HFF-Myc (cell line): ENCODE measurements at places on chromosomes 1 and 21.

- peak; percentile 24 for DNase-seq
These were observed 269.2 kb downstream of the SDCCAG8 start for GRCh38 chr1:243525085-243525487.

- DNase-seq = no peak
These were observed 462.2 kb upstream of the PTBP2 start for GRCh38 chr1:96259399-96259798.

DNA sequence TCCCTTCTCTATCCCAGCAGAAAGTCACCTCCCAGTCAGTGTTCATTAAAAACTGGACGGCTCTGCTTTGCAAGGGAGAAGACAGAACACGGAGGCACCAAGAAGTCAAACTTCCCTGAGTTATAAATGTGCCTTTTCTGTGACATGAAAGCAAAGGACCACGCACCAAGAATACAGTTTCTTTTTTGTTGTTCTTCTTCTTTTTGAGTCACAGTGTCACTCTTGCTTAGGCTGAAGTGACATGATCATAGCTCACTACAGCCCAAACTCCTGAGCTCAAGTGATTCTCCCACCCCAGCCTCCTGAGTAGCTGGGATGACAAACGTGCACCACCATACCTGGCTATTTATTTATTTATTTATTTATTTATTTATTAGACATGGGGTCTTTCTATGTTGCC lies 22.7 kb downstream of the GLUL start:
- DNase-seq = no peak

DNA sequence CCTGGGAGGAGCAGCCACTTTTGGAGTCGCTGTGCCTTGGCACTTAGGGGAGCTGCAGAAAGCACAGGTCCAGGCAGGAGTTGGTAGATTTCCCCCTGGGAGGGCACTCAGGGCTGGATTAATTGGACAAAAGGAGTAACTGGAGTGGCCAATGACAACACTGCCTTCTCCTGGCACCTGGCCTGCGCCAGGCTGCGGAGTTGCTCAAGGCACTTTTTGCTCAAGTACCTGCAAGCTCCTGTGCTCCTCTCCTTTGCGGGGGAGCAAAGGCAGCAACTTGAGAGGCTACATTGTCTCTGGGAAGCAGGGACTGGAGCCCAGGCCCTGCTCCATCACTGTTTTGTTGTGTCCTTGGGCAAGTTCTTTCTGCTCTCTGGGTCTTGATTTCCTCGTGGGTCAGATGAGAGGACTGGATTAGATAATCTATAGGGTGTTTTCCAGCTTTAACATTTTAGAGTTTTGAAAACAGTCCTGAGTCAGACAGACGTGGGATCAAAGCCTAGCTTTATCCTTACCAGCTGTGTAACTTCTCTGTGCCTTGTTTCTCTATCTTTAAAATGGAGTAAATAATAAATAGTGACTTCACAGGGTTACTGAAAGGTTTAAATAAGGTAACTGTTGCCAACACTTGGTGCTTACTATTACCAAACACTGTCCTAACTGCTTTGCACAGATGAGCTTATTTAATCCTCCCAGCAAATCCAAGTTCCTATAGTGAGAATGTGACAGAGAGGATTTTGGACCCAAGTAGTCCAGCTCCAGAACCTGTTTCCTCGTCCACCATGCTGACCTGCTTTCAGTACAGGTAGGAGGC lies 18.0 kb upstream of the GRHL3 start:
- no peak for DNase-seq

DNA sequence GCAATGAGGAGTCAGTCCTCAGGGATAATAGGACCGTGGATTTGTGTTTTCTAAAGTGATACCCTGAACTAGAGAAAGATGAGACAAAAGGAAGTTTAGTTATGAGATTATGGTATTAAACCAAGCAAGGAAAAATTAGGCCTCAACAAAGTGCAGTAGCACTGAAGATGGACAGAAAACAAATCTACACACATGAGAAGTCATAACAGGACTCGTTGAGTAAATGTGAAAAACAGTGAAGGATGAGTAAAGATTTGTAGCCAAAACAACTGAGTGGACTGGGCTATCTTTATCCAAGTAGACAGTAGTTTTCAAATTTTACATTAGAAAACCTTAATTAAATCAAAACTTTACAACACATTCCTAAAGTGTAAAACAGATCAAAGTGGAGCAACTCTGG lies 15.0 kb downstream of the EPRS1 start:
- DNase-seq = no peak

DNA sequence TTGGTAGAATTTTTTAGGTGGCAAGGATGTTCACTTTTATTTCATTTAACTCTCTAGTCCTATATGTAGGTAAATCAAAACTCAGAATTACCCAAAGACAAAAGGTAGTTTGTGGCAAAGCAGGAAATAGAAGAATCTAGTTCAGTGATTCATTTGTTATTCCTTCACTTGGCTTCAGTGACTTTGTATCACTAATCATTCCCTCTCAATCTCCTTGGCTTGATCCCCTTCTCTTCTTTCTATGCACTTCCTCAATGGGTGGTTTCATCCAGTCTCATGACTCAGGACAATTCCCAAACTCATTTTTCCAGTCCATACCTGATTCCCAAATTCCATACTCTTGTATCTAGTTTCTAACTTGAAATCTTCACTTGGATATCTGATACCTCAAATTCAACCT lies 64.9 kb downstream of the PRKACB start:
- no peak for DNase-seq

DNA sequence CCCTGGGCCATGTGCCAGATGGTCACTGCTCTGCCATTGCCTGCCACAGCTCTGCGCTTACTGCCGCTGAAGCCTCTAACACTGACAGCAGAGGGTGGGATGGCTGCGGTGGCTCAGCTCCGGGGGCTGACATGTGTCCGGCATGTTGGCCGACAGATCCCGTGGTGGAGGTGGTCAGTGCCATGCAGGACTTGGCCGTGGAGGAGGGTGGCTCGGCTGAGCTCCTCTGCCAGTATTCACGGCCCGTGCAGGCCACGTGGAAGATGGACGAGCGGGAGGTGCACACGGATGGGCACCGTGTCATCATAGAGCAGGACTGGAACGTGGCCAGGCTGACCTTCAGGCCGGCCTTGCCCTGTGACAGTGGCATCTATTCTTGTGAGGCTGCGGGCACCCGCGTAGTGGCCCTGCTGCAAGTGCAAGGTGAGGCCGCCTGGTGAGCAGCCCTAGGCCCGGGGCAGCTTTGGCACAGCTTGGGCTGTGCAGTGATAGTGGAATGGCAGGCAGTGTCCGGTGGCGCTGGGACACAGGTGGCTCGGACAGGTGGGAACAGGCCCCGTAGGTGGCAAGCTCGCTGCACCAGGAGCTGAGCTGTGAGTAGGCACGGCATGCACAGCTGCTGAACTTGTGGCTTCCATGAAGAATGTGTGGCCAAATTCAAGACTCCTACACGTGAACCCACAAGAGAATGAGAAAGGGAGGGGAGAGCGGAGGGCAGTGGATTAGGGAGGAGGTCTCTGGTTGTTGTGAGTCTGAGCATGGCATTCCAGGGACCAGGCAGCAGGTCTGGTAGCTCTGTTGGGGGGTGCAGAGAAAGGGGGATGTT lies 91.8 kb downstream of the TRIM11 start:
- DNase-seq = no peak

GRCh38 chr1:15757575-15758342 lies 836 bp upstream of the FBLIM1 start:
- DNase-seq = no peak

DNA sequence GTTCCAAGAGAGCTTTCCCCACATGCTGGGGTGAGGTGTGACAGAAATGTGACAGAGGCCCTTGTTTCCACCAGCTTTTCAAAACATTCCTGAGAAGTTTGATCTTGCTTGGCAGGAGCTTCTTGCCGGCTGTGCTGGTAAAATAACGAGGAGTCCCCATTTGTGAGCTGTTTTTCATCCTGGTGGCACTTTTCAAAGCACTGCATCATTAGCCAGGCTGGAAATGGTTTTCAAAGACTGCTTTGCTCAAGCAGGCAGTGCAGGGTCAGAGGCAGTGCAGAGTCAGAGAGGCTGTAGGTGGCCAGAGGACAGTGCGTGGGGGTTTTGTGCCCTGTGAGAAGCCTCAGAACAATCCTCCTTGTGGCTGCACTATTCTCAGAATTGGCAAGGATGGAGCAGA lies 75.8 kb upstream of the KCNA3 start:
- DNase-seq = no peak

GRCh38 chr1:32182060-32182459 lies 2.6 kb downstream of the TXLNA start:
- no peak for DNase-seq

DNA sequence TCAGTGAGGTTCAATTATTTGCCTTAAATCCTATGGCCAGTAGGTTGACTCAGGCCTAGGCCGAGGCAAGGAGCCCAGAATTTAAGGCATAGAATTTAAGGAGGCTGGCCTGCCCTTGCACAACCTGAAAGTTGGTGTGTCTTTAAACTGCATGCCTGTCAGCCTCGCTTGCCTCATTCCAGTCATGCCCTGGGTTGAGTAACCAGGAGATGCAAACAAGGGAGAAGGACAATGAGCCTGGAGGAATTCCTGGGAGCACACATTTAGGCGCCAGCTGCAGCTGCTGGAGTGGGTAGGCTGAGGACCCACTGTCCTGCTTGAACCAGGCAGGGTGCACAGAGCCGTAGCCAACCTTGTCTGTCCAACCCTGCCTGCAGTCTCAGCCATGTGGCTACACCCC lies 11.7 kb downstream of the CD2 start:
- no peak for DNase-seq
